ENCODE measurements at places on chromosomes 12 and 14.
A peak's percentile ranks its signal among the peaks of the same experiment; 100 is the strongest.

DNA sequence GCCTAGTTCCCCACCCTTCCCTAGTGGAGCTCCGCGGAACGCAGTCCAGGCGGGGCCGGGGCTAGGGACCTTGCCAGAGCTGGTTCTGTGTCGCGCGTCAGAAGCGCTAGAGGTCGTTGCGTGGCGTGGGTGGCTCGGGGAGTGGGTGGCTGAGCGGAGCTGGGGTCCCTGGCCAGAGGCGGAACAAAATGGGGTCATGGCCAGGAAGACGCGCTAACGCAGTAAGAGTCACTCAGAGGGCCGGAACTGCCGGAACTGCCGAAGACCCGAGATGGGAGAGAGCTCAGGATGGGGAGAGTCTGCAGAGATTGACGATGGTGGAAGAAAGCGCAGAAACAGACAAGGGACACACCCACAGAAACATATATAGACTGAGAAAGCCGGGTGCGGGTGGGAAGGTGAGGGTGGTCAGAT lies 4.8 kb downstream of the DGKA start:
- no peak for DNase-seq

DNA sequence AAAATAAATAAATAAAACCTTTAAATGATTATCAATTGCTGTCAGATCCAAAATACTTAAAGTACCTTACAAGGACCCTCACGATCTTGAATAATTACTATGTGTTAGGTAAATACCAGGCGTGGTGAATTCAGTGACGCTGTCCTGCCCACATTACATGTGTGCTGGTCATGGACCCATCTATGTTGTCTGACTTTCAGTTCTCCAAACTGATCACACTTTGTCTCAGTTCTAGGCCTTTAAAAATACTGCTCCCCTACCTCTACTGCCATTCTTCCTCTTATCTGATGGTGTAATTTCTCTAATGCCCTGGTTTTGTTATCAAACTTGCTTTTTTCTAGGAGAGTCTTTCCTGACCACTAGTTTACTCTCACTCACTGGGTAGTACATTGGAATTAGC lies 520.7 kb downstream of the TRHDE start:
- no peak for DNase-seq

DNA sequence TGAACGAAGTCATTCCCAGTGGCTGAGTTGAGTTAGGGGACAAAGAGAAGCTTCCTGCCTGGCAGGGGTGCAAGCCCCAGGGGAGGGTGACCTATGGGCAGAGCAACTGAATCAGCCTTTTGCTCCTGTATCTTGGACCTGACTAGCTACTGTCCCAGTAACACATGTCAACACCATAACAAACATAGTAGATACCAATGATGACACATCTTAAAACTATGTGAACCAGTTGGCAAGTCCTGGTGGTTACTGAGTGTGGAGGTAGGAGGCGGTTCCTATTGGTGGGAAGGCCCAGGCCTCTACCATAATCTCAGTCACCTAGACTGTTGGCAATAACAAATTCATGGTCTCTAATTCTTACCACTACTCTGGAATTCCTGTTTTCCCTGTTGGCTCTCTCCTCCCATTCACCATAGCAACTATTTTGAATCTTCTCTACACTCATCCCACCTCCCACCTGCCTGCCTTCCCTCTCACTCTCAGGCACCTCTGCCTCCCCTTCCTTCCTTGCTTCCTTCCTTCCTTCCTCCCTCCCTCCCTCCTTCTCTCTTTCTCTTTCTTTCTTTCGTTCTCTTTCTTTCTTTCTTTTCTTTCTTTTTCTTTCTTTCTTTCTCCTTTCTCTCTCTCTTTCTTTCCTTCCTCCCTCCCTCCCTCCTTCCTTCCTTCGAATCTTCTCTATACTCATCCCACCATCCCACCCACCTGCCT lies 8.1 kb upstream of the P2RX7 start:
- DNase-seq = no peak

DNA sequence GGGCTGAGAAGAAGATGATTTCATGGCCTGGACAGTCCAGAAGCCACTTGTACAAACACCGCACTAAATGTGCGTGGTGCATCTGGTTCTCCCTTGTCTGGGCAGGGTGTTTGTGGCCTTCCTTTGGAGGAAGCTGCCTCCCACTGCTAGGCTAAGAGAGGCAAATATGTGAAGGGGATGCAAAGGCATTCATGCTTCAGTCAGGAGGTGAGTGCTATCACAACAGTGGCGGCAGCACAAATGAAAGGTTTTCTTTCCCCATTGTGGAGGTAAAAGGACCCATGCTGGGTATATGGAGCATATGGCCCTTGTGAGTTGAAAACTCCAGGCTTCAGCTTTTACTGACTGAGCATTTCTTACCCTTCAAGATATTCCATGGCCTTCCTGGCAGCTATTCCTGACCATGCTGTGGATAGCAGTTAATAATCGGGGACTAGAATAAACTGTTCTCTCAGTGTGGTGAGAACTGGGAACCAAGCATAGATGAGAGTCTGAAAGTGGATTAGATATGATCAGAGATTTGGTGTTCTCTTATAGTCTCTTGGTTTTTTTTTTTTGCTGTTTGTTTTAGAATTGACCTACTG lies 69.9 kb downstream of the MYRFL start:
- no peak for DNase-seq

- no peak for DNase-seq
These were observed 39.1 kb downstream of the NT5DC3 start for GRCh38 chr12:103801709-103802585.

DNA sequence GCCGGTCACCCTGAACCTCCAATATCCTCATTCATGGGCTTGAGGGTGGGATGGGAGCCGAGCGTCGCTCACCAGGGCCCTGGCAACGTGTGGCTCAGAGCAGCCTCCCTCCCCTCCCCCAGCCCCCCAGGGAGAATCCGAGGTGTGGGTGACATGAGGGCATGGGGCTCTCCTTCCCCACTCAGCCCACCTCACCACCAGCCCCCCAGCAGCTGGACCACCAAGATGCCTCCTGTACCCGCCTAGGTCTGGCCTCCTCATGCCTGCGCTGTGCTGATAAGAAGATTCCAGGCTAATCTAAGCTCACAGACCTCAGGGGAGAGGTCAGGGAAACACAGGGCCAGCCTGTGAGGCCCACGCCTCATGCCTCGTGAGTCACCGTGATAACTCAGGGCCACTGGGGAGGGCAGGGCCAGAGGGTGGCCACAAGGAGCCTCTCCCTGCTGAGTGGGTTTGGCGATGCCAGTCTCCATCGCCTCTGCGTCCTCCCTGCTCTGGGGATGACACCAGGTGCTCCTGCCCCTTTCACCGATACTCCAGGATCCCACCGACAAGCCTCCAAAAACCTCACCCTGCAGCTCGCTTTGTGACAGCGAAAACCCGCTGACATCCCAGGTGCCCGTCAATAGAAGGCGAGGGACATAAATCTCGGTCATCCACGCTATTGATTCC lies 56.9 kb downstream of the TESC start:
- peak; percentile 95 for DNase-seq

DNA sequence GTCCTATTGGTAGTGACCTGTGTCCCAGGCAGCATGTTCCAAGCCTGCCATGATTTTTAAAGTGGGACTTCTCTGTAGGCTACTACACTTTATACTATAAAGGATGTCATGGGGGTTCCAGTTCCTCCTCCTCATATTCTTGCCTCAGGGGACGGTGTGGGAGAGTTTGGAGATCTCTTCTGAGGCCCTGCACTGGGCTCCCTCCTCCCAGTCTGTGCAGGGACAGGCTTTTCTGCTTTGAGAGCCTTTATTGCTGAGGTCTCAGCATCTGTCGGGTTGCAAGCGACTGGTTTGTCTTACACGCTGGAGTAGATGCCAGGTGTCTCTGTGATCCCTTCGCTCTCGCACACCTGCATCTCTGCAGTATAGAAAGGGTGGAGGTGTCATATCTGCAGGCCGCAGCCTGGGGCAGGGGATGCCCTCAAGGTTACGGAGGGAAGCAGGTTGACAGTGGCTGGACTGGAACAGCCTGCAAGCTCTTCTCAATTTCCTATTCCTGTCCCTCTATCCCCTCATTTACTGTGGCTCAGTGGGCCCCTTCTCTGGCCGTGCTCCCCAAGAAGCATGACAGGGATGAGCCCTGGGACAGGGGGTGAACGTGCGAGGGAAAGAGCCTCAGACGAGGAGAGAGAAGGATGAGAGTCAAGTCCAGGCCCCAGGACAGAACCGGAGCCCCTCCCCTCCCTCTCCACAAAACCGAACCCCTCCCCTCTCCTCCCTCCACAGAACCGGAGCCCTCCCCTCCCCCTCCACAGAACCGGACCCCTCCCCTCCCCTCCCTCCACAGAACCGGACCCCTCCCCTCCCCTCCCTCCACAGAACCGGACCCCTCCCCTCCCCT lies 51.3 kb downstream of the SLC6A12 start:
- no peak for DNase-seq

GRCh38 chr12:18990856-18991255 lies 138.7 kb upstream of the PLEKHA5 start:
- DNase-seq = no peak

GRCh38 chr14:44609201-44609600 lies 102.1 kb upstream of the FSCB start:
- no peak for DNase-seq

- no peak for DNase-seq
These were observed 2.2 kb upstream of the DCD start for GRCh38 chr12:54650409-54650808.

- peak; percentile 41 for DNase-seq
These were observed 3.1 kb upstream of the ANKRD33 start for GRCh38 chr12:51884676-51885229.

DNA sequence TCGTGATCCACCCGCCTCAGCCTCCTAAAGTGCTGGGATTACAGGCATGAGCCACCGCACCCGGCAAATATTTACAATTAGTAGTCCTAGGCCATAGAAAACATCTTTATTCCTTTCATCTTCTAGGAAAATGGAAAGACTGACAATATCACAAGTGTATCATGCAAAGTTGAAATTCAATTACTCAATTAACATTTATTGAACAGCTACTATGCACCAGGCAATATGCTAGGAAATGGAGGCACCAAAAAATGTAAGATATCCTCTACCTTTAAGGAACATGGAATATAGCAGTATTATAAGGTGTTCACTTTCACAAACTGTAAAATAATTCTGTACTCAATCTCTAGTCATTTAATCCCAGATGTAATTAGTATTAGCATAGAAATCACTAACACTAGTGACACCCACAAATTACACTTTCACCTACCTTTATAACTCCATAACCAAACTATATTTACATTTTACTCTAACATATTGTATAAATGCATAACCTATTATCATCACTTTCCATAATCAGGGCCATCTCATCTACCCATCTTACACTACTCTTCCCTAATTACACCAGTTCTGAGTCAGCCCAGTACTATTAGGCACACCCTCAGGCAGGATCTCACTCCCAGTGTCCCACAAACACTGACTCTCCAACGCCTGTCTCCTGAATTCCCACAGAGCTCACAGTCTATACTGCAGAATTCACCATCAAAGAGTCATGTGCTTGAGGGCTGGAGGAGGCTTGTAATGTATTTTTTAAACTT lies 10.4 kb downstream of the CORO1C start:
- DNase-seq = no peak
